HS-27A (cell line): ENCODE measurements at places on chromosomes 1 and 21.

DNA sequence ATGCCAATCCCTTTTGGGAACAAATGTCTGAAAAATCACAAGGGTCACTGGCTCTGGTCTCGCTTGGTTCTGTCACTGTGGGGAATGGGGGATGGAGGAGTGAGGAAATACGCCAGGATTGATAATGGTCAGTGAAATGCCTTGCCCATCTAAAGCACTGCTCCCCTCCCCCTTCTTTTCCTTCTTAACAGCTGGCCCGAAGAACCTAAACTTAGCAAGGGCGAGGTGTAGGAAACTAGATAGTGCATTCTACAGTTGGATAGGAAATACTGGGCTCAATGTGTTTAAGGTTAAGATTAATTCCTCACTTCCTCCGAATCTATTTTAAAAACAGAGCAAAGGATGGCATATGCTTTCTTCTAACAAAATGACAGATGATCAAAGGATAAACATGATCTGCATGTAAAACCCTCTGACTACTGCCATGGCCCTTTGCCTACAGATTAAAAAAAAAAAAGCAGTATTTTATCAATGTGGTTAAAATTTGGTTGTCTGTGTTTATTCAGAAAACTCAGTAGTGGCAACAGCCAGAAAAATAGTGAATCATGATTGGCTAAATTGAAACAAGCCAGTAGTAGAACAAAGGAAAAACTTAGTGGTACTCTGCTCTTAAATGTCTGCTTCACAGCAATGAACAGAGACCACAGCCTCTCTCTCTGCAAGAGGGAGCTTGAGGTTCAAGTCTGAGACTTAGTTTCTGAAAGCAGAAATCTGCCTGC lies 86.1 kb upstream of the VAV3 start:
- no peak for DNase-seq

DNA sequence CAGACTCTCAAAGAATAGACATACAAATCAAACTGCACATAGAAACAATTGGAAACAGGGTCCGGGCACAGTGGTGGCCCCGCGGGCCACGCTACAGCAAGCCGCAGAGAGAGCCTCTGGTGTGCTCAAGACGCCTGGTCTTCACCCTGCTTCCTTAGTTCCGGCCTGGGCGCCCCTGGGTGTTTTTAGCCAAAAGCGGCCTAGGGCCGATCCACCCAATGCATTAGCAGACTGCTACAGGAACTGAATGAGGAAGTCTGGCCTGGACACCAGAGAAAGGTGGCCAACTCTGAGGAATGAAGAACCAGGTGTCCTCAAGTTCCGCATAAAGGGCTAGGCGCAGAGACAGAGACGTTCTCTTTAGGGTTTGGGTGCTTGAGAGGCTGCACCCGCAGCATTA lies 1.7 kb downstream of the PRRX1 start:
- no peak for DNase-seq

DNA sequence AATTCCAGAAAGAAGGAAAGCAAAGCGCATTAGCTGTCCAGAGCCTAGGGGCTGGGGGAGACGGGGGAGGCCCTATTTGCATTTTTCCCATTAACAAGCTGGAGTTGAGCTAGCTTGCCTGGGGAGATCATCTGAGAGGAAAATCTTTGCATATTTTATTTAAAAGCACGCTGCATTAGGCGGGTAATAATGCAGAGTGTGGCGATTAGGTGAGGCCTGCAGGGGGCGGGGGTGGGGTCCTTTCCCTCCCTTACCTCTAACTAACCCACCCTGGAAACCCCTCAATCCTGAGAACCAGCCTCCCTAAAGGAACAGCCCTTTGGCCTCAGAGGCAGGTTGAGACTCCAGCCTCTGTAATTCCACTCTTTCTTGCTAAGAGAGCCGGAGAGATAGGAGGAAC lies 16.2 kb downstream of the C1orf216 start:
- DNase-seq: no peak

- DNase-seq: no peak
These were observed 3.4 kb downstream of the S100A10 start for GRCh38 chr1:151990058-151990855.

DNA sequence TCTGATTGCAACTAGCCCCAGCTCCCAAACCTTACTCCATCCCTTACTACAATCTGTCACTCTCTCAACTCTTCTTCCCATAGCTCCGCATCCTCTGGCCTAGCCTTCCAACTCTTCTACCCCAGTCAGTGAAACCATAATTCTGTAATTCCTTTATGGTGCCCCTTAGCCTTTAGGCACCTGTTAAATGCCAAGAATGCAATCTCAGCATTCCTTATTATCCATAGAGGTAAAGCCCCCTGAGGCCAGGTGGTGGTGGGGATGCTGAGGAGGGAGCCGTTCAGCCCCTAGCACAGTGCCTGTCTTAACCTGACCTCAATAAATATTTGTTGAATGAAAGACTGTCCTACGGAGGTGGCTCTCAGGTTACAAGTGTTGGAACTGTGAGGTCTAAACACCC lies 14.0 kb downstream of the ATP1A2 start:
- no peak for DNase-seq

GRCh38 chr1:88610687-88611086 lies 73.4 kb upstream of the PKN2 start:
- DNase-seq: no peak

GRCh38 chr1:232404981-232405731 lies 224.8 kb downstream of the SIPA1L2 start:
- DNase-seq: no peak

DNA sequence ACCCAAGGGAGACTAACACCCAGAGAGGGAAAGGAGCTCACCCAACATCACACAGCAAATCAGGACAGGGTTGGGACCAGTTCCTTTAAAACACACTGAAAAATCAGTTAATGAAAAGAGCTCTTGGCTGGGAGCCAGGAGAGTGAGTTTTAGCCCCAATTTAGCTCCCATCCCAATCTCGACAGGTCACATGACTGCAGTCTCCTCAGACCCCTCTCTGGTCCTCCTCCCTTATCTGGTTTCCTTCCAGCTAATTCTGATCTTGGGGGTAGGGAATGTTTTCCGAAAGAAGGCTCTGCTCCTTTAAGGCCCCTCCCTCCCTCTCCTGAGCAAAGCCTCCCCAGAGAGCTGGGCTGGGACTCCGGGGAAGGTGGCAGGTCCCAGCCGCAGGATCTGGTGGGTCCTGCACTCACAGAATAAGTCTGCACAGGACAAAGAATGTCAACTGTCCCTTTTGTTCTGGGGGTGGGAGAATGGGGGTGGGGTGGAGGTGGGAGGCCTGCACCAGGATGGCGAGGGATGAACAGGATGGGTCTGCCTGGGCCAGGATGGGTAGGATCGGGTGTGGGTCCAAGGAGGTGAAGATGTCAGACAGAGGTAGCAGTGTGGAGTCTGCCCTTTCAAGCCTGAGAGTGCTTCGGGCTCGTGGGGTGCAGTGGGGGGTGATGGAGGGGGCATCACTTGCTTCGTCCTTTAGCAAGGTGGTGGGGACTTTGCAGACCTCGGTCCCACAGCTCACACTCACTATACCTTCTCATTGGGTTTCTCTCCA lies 57.3 kb upstream of the SSBP3 start:
- no peak for DNase-seq

- DNase-seq: no peak
These were observed 59.3 kb upstream of the GJB5 start for GRCh38 chr1:34695580-34695979.
